Large intestine (tissue), 12 donors: ENCODE measurements at places on chromosomes 6 and 20. TPM values are rescaled to one million over a fixed set of nuclear protein-coding genes. Genes with fewer than 3 reads are reported as not detected.

The PPIL6 gene
- 3.8 TPM for polyA plus RNA-seq

The TMC2 gene
- 0.45 TPM for polyA plus RNA-seq

The DDO gene
- polyA plus RNA-seq: 5.2 TPM

DNA sequence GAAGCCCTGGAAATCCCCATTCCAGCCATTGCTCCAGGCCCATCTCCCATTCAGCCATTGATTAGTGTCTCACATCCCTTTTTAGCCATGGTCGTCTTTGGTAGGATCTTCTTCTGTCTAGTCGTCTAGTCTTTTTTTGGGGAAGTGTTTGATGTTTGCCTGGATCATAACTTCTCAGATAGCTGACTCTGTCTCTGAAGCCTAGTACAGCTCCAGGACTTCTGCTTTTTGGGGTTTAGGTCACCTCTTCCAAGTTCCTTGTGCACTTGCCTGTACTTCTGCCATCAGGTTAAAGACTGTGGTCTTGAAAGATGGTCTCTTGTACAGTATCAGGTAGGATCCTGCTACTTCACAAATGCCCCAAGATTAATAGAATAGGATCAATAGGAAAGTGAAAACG is 553.5 kb downstream of the PKHD1 start:
- no peak for DNase-seq

- peak; percentile 69 for DNase-seq
Observed at GRCh38 chr6:7604003-7604402, 14.0 kb downstream of the SNRNP48 start.

DNA sequence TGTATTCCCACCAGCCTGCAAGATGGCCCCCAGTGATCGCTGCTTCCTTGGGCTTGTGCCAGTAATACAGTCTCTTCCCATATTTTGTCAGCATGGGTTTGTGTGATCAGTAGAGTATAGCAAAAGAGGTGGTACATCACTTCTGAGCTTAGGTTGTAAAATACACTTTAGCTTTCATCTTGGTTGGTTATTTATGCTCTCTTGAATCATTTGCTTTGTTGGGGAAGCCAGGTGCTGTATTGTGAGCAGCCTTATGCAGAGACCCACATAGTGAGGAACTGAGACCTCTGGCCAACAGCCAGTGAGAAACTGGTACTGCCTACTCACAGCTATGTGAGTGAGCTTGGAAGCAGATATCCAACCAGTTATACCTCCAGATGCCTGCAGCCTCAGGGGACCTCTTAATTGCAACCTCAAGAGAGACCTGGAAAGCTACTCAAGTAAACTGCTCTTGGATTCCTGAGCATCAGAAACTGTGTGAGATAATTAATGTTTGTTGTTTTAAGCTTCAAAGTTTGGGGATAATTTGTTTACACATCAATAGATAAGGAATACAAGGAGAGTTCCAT is 229.3 kb downstream of the FARS2 start:
- no peak for DNase-seq

GRCh38 chr6:20706939-20707485 is 172.8 kb downstream of the CDKAL1 start:
- no peak for DNase-seq

DNA sequence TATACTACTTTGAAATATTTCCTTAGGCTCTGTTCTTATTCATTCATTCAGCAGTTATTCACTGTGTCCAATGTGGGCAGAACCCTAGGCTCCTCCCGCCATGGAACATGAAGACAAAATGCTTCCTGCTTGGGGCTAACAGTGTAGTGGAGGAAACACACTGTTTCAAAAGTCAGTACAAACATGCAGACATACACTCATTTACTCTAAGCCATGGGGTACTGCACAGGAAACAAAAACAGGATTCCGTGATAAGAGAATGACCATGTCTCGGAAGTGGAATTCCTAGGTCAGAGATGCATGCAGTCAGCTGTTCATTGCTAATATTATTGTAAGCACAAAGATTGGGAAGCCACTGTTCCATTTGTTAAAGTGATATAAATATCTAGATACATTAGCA is 18.4 kb upstream of the FAM209A start:
- DNase-seq: no peak

DNA sequence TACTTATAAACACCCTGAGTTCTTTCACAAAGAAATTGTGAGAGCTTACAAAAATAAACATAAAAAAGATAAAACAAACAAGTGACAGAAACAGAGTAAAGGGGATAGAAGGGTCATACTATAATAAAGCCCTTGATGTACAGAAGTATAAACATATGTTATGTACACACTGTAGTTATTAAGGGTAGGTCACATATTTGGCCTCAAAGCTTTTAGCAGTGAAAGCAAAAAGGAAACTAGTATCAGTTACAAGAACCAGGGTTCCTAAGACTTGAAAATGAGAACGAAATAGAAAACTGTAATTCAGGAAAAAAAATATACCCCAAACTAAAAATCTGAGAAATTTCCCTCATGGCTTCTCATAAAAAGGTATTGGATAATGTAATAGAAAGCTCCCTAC is 380.6 kb downstream of the HDGFL1 start:
- no peak for DNase-seq
